ENCODE measurements at places on chromosomes 5 and 9.

DNA sequence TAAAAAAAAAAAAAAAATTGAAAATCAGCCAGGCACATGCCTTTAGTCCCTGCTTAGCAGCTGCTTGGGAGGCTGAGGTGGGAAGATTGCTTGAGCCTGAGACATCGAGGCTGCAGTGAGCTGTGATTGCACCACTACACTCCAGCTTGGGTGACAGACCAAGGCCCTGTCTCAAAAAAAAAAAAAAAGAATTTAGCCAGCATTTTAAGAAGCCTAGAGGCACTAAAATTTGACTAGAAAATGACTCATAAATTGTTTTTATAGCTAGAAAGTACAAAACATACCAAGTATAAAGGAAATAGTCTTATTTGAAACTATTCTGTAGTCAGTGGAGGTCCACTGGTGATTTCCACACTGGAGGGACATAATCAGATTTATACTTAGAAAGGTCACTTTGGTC is 17.5 kb downstream of the LRRC70 start:
- no peak for DNase-seq

- no peak for DNase-seq
Observed at GRCh38 chr9:96148634-96149532, 153.1 kb downstream of the HSD17B3 start.

GRCh38 chr9:97985058-97985861 is 2.1 kb downstream of the ANP32B start:
- no peak for DNase-seq

GRCh38 chr9:18495065-18495464 is 21.1 kb downstream of the ADAMTSL1 start:
- DNase-seq, result no peak
